ENCODE measurements at places on chromosomes 2 and 18.
A peak's percentile ranks its signal among the peaks of the same experiment; 100 is the strongest.

- no peak for DNase-seq
These were observed 150.5 kb downstream of the VAPA start for GRCh38 chr18:10064267-10064666.

GRCh38 chr18:69215161-69215560, 185.5 kb upstream of the DOK6 start:
- DNase-seq: no peak

DNA sequence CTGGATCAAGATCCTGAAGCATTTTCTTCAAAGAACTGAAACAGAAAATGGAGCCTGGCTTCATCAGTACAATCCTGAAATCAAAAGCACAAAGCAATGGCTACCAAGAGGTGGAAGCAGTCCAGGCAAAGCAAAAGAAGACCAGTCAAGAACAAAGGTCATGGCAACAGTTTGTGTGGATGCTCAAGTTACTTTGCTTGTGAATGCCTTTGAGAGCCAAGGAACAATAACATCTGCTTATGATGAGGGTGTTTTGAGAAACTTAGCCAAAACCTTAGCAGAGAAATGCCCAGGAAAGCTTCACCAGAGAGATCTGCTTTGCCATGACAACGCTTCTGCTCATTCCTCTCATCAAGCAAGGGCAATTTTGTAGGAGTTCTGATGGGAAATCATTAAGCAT, 723.1 kb downstream of the TMEM182 start:
- no peak for DNase-seq

DNA sequence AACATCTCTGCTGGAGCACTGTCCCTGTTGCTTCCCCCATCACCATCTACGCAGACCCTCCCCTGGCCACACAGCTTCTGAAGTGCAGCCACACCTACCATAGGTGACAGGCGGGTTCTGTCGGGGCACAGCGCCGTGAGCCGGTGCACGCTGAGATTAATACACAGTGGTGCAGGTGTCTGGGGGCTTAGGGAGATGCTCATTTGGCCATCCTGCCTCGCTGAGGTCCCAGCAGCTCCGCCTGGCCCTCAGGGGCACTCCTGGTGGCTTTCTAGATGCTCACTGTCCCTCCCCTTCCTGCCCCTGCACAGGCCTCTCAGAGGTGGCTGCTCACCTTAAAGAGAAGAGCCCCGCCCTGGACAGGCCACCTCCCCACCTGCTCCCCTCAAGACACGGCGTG, 18.9 kb upstream of the RPL31 start:
- DNase-seq: no peak

- no peak for DNase-seq
These were observed 70.7 kb downstream of the CABLES1 start for GRCh38 chr18:23205980-23206379.

GRCh38 chr2:98903767-98904485, 32.1 kb downstream of the CRACDL start:
- DNase-seq: peak; percentile 33

GRCh38 chr2:223052548-223053483, 826 bp downstream of the KCNE4 start:
- DNase-seq: no peak

DNA sequence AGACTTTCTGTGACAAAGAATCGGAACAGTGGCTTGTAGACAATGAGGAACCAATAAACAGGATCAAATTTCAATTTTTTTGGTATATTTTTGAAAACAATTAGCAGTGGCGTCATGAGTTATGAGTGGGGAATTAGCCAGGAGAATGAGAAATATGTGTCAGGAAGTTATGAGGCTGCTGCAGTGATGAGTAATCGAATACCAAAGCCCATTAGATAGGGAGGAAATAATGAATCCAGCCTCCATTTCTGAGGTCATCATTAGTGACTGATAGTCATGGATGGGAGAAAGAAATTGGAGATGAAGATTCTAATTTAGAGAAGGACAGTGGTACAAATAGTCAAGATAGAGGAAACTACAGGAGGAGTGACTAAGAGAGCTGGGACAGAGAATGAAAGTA, 673.1 kb upstream of the VRK2 start:
- no peak for DNase-seq

- DNase-seq: no peak
These were observed 842 bp downstream of the PAX3 start for GRCh38 chr2:222298001-222298310.

- DNase-seq: no peak
These were observed 33.3 kb downstream of the RPIA start for GRCh38 chr2:88724643-88725332.

- peak; percentile 63 for DNase-seq
These were observed 216.8 kb upstream of the CNTNAP5 start for GRCh38 chr2:123808243-123808642.

DNA sequence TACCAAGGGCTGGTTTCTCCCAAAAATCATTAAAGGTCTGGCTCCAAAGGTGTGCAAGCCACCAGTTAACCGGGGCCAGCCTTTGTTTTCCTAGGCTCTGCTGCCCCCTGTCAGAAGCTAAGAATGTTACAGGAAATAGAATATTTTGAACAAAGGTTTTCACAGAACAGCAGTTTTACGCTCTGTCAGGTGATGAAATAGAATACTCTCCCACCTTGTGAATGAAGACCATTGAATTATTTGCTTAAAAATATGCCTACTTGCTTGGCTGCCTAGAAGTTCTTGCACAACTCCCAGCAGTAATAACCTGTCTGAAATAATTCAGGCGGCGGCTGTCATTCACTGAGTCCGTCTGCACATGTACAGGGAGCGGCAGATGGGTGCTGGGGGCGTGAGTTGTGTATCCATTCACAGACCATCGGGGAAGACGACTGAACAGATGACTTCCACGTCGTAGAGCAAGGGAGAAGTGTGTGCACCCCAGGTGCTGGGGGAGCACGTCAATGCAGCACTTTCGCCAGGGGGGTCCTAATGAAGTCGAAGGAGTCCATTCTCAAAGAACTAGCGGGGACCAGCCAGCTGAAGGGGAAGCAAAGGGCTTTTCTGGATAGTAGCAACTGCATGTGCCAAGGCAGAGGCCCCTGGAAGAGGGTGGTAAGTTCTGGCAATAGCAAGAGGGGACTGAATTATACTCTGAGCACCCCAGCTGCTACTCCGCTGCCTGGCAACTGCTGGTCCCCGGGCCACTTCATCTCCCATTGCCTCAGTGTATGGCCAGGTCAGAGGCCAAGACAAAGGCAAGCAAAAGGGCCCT, 56.1 kb downstream of the SF3B1 start:
- DNase-seq: peak; percentile 83

- DNase-seq: no peak
These were observed 3.8 kb downstream of the CXCR2 start for GRCh38 chr2:218129458-218130135.

DNA sequence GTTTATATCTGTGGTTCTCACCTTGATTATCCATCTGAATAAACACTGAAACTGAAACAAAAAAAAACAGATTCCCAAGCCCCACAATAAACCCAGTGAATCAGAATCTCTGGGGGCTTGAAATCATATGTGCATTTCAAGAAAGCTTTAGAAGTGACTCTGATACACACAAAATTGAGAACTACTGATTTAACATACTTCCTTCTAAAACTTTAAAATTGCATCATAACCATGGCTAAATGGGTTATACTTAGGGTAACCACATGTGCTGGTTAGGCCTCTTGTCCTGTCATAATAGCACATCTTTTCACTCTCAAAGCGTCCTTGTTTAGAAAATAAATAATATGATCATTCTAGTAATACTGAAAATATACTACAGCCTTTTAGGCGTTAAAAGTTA, 100.9 kb downstream of the ATAD2B start:
- no peak for DNase-seq

- no peak for DNase-seq
These were observed 280.3 kb downstream of the CCDC85A start for GRCh38 chr2:56464066-56464465.

GRCh38 chr2:175624211-175624761, 377.8 kb downstream of the LNPK start:
- DNase-seq: no peak

DNA sequence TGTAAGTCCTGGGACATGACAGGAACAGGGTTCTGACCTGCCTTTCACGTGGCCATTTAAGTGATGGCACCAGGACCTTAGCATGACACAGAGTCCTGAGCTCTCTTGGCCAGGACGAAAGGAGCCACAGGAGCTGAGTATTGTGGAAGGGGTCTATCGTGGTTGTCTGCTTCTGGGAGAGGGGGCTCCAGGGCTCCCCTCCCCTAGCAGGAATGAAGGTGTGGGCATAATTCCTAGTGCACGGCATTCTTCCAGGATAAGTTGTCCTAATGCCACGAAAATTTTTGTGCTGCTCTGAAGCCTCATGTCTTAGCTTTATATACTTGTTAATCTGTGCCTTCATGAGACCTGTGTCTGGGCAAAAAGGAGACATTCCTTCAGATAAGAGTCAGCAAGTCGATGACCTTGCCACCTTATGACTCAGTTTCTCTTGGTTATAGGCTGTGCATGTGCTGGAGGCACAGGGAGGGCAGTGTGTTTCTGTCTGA, 17.1 kb downstream of the GATA6 start:
- DNase-seq: no peak

GRCh38 chr2:101340141-101340551, 31.6 kb upstream of the RNF149 start:
- DNase-seq: peak; percentile 39

GRCh38 chr18:3889121-3889520, 439.1 kb downstream of the TGIF1 start:
- no peak for DNase-seq

DNA sequence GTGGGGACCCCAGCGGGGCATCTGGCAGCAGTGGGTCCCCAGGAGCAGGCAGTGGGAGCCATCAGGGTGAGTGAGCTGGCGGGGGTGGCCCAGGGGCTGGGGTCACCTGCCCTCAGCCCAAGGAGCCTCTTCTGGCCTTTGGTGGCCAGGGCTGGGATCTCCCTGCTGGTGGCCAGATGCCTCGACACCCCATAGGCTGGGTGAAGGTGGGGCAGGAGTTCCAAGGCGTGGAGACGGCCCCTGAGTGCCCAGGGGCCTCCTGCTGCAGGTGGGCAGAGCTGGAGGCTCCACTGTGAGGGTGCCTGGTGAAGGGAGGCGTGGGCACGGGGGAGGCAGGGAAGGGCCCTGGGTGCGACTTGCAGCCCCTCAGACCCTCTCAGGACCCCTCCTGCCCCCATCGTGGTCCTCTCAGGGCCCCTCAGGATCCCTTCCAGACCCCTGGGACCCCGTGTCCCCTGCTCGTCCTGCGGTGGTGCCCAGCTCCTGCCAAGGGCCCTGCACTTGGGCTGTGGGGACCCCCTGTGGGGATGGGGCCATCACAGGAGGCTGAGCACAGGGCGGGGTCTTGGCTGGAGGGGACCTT, 5.0 kb upstream of the GPR35 start:
- DNase-seq: no peak

DNA sequence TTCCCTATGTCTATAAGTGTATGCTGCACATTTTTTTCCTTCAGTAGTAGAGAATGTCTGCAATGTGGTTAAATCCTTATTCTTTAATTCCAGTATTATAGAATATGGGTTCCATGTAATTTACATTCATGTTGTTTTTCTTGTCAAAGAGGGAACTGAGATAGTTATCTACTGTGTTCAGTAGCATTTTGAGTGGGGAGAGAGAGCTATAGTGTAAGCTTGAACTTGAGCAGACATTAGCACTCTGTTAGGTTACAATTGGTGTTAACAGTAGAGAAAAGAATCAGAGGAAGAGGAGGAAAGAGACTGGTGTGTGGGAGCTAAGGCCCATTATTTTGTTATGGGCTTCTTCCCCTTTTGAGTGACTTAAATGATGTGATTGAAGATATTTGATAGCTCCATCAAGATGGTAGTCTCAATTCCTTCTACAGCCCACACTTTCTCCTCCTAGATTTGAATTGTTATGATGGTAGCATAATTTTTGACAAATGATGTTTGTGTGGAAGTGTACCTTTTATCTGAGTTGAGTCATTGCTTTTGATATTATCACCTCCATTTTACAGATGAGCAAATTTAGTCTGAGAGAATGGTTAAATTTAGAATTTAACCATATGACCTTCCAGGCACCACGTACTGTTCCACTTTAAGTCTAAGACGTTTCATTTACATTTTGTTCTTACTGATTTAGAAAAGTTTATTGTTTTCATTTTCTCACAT, 71.3 kb downstream of the FMNL2 start:
- DNase-seq: no peak

- no peak for DNase-seq
These were observed 187.3 kb downstream of the NCKAP5 start for GRCh38 chr2:133380991-133381390.

DNA sequence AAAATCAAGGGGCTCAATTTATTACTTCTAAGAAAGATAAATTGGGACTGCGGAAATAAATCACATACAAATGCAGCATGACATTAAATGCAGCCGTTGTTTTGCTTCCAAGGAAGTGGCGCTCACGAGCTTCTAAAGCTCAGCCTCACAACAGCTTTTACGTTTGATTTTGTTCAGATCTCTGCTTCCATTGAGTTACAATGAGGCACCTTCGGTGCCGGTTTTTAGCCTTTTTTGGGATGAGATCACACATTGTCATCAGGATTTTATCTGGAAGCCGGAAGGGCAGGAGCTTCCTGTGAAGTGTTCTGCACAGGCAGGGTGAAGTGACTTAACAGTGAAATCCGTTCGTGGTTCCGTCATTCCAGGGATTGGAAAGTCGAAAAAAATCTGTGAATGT, 209.8 kb downstream of the DCDC2C start:
- DNase-seq: no peak

GRCh38 chr2:232779934-232780333, 3.6 kb upstream of the KCNJ13 start:
- DNase-seq: no peak

DNA sequence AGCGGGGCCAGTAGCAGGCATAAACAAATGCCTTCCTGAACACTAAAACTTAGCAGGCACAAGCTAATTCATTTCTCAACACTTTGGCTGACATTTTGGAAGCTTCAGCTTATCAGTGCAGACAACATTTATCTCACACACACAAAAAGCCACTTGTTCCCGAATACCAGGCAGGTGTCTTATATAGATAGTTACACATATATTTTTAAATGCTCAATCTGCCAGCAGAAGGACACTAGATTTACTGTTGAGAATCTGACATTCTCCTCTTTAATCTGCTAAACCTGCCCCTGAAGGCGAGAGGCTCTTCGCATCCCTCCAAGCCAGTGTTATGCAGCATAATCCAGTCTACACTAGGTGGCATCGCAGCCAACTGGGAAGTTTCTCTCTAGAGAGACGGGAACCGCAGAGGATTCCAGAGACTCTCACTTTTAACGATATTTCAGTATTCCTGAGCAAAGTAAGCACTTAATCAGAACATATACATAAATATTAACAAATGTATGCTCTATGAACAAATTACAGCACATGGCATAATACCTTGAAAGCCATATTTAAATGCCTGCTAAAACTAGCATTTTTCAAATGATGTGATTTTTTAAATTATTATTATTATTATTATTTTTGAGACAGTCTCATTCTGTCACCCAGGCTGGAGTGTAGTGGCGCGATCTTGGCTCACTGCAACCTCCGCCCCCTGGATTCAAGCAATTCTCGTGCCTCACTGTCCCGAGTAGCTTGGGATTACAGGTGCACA, 90.2 kb upstream of the SCG2 start:
- DNase-seq: peak; percentile 83

All from GM23338 (cell line).